NCI-H526 treated with DMSO at 0.1 percent for 48 hours (cell line): ENCODE measurements at places on chromosomes 5 and 9.

DNA sequence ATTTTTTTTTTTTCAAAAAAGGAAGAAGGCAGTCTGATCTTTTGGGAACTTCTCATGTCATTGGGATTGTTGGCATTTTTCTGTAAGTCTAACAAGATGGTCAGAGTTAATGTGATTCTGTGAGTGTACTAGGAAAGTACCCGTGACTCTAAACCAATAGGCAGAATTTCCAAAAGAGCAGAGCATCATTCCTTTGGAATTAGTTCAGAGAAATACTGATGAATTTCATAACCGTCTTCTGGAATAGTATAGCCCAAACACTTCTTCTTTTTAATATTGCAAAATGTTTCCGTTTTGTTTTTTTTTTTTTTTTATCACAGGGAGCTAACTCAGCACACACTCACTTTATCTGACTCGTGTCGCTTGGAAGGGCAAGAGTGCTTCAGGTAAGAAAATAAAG lies 407.4 kb downstream of the DTWD2 start:
- DNase-seq, result no peak

DNA sequence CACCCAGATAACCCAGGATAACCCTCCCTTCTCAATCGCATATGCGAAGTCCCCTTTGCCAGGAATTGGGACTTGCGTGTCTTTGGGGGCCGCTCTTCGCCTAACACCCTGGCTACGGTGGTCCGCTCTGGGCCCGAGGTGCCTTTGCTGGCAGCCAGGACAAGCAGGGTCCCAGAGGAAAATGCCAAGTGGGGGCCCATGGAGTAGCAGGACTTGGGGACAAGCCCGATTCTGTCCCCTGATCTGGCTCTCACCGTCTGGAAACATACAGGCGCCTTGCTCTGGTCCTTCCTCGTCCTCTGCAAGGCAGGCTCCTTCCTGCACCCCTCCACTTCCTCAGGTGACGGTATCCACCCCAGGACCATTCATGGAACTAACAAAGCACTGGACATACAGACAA lies 78.1 kb upstream of the UNC5A start:
- DNase-seq, result no peak

GRCh38 chr9:86546712-86547111 lies 192.5 kb upstream of the TUT7 start:
- DNase-seq, result no peak

DNA sequence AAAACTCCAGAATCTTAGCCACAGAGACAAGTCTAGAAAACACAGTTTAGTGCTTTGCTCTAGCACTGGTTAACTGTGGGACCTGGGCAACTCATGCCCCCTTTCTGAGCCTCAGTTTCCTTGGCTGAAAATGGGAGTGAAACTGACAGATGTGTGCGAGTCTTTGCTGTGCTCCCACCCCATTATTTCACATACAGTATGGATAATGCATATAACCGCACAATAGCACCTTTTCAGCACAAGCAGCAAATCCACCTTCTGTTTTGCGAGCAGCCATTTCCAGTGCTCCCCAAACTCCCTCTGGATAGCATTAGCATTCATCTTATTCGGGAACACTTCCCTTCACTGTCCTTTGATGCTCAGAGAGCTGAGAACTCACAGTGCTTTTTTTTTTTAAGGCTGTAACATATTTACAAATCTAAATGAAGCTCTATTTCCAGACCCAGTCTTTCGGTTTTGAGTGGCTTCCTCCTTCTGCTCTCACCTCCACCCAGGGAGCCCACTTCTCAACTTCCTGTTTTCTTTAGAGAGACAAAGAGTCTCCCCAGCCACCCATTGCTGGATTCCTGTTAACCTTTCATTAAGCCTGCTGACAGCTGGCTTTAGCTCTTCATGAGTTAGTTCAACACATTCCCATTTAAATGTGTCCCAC lies 49.2 kb downstream of the TIMD4 start:
- DNase-seq, result no peak

GRCh38 chr5:62327138-62328053 lies 21.4 kb downstream of the KIF2A start:
- DNase-seq, result no peak

GRCh38 chr5:173229966-173230689 lies 4.9 kb downstream of the NKX2-5 start:
- DNase-seq, result no peak

DNA sequence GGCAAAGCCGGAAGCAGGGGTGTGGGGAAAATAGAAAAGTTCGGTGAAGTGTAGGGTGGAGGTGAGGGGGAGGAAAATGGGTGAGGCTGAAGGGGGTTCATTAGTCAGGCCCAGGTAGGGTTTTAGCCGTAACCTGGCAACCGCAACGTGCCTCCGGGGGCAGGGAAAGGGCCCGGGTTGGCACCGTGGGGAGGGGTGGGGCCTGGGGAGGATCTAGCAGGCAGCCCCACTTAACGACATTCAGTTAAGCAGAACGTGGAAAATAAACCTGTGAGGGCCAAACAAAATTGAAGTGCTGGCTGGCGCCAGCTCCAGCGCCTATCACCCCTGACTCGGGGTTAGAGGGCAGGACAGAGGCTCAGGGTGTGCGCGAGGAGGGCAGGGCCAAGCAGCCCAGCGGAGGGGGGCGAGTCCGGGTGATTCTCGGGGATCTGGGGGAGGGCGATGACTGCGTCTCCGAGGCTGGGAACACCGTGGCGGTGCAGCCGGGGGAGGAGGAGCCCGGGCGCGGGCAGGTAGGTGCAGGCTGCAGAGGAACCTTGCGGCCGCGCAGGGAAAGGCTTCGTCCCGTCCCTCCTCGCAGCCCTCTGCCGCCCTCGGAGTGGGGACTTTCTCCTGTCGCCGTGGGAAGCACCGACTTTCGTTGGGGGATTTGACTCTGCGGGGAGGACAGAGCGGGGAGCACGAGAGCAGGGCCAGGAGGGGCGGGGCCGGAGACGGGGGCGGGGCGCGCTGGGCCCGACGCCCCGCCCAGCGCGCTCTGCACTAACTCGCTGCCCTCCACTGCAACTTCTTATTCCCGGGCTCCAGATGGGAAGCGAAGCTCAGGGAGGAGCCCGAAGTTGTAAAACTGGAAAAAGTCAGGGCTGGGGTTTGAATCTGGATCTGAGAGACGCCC lies 5.1 kb downstream of the RGS14 start:
- DNase-seq, result peak; percentile 17

- DNase-seq, result peak; percentile 0
Observed at GRCh38 chr9:128927731-128928411, 7.1 kb downstream of the PHYHD1 start.

GRCh38 chr9:138096519-138096845 lies 218.9 kb downstream of the CACNA1B start:
- no peak for DNase-seq

GRCh38 chr9:128891321-128892220 lies 9.6 kb downstream of the LRRC8A start:
- no peak for DNase-seq

GRCh38 chr9:18441261-18441660 lies 32.7 kb upstream of the ADAMTSL1 start:
- DNase-seq, result no peak

DNA sequence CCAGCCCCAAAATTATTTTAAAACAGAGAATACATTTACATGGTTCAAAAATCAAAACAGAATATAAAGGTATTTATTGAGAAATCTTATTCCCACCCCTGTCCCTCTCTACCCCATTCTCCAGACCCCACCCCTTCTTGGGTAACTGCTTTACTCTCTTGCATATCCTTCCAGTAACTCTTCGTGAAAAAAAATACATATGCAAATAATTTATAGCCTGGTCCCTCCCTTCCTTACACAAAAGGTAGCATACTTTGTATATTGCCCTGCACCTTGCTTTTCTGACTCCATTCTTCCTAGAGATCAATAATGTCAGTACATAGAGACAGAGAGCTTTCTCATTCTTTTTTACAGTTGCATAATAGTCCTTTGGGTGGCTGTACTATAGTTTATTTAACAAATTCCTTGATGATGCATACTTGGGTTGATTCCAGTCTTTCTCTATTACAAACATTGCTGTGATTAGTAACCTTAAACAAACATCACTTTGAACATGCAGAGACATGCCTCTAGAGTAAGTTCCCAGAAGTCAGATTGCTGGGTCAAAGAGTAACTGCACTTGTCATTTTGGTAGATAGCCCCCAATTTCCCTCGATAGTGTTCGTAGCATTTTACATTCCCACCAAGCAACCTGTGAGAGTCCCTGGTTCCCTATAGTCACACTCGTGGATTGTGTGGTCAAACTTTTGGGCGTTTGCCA lies 47.9 kb downstream of the STOM start:
- no peak for DNase-seq

DNA sequence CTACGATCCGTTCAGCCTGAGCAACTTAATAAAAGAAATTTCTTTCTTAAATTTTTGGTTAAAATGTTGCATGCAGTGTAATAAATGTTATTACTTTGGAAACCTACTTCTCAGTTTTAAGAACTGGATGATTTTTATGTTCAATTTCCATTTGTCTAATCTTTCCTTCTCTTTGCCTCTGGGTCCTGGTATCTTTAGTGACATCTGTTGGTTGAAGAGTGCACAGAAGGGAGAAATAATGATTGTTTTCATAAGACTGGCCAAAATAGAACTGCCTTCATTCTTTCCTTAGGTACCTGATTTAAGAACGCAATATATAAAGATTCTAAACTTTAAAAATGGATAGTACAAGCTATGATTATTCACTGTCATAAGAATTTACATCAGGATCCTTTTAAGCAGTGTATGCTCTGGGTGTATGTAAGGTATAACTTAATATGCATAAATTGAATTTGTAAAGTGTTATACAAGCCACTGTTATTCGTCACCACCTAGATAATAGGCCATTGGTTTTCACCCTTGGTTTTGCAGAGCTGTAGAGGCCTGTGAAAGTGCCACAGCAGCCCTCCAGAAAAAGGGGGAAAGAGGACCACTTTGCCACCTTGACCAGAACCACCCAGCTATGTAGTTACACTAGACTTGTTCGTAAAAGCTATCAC lies 82.8 kb upstream of the TLX3 start:
- no peak for DNase-seq

DNA sequence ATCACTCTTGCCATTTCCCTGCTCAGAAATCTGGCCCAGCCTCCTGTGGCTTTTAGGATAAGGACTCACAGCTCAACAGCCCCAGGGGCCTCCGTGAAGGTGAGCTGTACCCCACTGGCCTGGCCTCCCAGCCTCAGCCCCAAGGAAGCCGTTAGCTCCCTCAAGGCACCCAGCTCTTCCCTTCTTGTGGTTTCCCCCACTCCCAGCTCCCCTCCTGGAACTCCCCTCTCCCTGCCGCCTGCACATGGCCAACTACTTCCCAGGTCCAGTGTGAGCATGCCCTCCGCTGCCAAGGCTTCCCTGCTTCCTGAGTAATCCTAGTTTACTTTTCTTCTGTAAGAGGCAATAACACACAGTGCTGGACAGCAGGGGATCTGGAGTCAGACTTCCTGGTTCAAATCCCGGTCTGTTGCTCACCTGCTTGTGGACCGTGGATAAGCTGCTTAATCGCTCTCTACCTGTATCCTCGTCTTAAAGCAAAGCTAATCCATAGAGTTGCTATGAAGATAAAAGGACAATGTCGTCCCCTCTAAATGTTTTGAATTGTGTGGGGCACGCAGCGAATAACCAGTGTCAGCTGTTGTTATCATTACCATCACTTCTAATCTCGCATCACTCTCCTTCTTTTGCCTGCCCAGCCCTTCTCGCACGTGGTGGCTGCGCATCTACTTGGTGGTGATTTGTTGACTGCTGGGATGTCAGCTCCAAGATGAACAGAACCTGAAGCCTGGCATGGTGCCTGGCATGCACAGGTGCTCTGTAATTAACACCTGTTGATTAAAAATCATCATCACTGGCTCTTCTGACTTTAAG lies 86.6 kb downstream of the C5orf15 start:
- no peak for DNase-seq

- DNase-seq, result no peak
Observed at GRCh38 chr5:42839196-42839595, 27.5 kb upstream of the SELENOP start.

DNA sequence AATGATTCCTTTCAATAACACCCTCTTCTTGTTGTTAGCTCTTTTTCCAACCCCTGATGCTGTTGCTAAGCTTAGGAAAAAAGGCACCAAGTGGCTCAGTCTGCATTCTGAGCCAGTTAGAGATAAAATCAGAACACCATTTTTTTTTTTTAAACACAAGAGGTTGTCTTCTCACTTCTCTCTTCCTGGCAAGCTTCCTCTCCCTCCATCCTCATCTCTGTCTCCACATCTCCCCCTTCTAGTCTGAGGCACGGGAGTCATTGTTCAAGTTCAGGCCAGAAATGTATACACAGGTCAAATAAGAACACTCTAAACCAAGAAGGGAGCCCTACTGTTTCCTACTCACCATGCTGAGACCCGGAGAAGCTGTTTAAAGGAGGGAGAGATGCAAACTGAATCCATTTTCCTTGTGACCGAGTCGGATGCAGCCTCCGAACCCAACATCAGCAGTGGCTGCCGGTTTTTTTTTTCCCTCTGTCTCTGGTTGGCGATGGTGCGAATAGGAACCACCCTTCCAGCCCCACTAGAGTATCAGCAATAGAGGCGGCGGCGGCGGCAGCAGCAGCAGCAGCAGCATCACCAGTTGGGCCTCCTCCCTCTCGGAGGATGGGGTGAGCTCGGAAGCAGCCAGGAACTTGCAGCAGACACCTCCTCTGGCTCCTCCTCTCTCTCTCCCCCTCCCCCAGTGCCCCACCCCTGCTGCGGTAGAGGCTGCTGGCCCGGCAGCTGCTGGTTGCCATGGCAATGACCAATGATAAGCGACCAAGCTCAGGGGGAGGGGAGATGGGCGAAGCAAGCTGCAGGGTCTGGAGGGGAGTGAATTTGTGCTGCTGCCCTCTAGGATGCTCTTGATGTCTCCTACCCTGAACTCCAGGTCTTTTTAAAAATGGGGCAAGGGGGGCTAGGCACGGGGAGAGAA lies at the start of gene JAKMIP2:
Gene JAKMIP2 (minus strand): TSS at position 619 of the 919 bp plus-strand sequence. CDS start 110,922 bp downstream, outside the sequence.
- DNase-seq, result peak; percentile 93

DNA sequence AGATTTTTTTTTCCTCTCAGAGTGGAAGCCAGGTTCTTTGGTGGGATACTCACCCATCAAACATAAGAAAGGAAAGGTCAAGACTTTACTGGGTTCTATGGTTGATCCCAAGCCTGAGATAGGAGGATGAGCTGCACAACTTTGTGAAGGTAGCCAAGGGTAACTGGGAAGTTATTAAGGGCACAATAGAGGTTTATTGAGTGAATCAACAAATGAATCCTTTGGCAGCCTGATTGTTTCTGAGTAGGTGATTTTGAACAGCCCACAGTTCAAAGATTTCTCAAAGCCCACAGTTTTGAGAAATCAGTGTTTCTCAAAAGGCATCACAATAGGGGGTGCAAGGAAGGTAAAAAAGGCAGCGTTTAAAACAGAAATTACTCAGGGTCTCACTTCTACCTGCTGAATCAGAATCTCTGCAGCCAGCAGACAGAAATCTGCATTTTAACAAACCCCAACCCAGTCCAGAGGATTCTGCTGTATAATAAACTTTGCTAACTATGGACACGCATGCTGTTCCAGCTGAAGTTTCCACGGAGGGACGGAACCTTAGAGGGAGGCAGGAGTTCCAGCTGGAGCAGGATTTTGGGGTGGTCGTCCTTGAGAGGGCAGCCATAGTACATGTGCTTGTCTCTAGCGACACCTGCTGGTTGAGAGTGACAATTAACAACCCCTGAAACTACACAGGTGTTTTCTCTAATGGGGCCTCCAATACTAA lies 32.7 kb upstream of the FSD1L start:
- peak; percentile 9 for DNase-seq
